ENCODE measurements at places on chromosomes 11 and 22.

DNA sequence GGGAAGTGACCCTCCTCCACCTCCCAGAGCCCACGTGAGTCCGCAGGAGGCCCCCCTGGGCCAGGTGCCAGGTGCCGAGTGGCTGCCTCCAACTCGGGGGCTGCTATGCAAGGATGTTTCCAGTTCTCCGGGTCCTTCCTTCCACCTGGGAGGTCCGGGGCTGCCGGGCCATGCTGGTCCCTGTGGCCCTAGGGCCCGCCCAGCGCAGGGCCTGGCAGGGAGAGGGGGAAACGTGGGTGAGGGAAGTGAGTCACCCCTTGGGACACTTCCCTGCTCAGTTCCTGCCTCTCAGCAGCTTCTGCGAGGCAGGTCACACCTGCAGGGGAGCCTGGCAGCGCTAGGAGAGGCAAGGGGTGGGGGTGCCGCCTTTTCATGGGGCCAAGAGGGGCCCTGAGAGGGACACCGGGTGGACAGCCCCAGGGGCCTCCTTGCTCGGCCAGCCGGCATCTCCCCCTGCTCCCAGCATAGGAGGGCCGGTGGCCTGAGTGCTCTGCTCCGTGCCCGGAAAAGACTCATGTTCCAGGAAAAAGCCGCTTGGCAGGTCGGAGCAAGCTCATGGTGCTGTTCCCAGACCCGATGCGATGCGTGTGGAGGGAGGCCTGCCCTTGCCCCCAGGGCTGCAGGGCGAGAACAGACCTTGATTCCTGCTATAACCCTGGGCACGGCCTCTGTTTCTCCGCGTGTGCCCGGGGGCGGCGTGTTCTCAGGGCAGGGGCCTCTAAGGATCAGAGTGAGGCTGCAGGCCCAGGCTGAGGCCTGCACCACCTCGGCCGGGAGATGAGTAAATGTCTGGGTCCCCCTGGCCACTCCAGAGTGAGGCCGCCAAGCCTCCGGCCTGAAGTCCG is 30.3 kb upstream of the WNT7B start:
- H3K27me3 ChIP-seq, result no peaks in the 10 kb centered on the region
- H3K27ac ChIP-seq, result no peak overlapping the region
- H3K4me3 ChIP-seq, result no peak overlapping the region
- H3K36me3 ChIP-seq, result no peaks in the 10 kb centered on the region
- DNase-seq, result no peak

DNA sequence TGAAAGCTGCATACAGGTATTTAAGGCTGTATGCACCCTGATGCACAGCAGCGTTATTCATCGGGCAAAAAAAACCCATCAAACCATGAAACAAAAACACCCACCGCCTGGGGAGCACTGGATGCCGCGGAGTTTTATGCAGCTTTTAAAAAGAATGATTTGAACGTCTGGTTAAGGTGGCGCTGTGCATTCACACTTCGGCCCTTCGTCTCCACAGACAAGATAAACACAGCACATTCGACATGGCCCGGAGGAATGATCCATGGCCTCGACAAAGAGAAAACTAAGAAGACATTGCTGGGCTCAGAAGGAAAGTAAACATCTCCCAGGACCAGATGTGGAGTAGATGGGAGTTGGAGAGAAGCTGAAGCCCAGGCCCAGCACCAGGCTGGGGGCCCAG is 40.8 kb upstream of the GAL start:
- no peaks in the 10 kb centered on the region for H3K36me3 ChIP-seq
- no peaks in the 10 kb centered on the region for H3K27me3 ChIP-seq
- H3K4me3 ChIP-seq, result no peak overlapping the region
- DNase-seq, result no peak
- no peak overlapping the region for H3K27ac ChIP-seq

GRCh38 chr11:36233204-36233603 is 56.0 kb downstream of the COMMD9 start:
- no peak for DNase-seq
- no peaks in the 10 kb centered on the region for H3K4me1 ChIP-seq
- no peak overlapping the region for H3K4me3 ChIP-seq
- no peaks in the 10 kb centered on the region for H3K36me3 ChIP-seq
- no peak overlapping the region for H3K27ac ChIP-seq

- DNase-seq, result peak; percentile 23
- peaks cover 11% of the 10 kb centered on the region for H3K36me3 ChIP-seq
- peaks cover 3% of the 10 kb centered on the region for H3K4me1 ChIP-seq
- no peaks in the 10 kb centered on the region for H3K27me3 ChIP-seq
- no peak overlapping the region for H3K27ac ChIP-seq
- H3K4me3 ChIP-seq, result no peak overlapping the region
These were observed 8.9 kb downstream of the PATL1 start for GRCh38 chr11:59659981-59660380.

DNA sequence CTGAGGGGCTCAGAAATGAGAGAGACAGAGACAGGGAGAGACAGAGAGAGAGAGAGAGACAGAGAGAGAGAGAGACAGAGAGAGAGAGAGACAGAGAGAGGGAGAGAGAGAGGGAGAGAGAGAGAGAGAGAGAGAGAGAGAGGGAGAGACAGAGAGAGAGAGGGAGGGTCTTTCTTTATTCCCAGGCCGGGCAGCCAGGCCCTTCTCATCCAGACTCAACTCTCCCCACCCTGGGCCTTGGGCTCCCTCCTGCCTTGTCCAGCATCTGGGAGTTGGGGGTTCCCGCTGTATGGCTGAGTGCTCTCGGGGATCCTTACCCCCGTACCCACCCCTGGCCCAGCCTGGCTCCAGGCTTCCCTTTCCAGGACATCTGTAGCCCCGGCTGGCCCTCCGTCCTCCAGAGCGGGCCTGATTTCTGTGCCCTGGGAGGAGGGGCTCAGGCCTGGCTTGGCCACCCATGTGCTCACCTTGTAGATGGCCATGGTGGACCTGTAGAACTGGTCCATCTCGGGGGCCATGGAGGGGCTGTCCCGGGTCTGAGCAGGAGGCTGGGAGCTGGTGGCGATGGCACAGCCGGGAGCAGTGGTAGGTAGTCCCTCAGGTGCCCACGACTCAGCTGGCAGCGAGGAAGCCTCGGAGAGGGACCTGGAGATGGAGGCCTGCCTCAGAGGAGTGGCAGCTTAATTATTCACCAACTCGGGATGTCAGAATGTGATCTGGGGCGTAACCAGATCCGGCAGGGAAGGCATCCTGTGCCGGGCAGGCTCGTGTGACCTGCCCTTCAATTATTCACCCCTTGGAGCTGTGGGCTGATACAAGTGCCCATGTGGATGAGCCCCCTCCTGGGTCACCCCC is at the start of gene BAIAP2L2:
Gene BAIAP2L2 (minus strand): TSS at position 677 of the 855 bp plus-strand sequence. CDS start 159 bp downstream, at position 518.
- H3K27ac ChIP-seq, result no peak within 1 kb of the TSS
- H3K4me1 ChIP-seq, result no peaks in the 10 kb centered on the region
- H3K27me3 ChIP-seq, result no peaks in the 10 kb centered on the region
- no peaks in the 10 kb centered on the region for H3K36me3 ChIP-seq
- no peak within 1 kb of the TSS for H3K4me3 ChIP-seq
- DNase-seq, result no peak

GRCh38 chr11:108135845-108136544 is 14.6 kb downstream of the ACAT1 start:
- H3K36me3 ChIP-seq, result no peaks in the 10 kb centered on the region
- no peak overlapping the region for H3K4me3 ChIP-seq
- H3K27me3 ChIP-seq, result no peaks in the 10 kb centered on the region
- no peak for DNase-seq

- no peak overlapping the region for H3K27ac ChIP-seq
- peak overlapping the region; percentile 30 for H3K4me3 ChIP-seq
- H3K36me3 ChIP-seq, result no peaks in the 10 kb centered on the region
These were observed 12.7 kb downstream of the BAIAP2L2 start for GRCh38 chr22:38097557-38098409.

DNA sequence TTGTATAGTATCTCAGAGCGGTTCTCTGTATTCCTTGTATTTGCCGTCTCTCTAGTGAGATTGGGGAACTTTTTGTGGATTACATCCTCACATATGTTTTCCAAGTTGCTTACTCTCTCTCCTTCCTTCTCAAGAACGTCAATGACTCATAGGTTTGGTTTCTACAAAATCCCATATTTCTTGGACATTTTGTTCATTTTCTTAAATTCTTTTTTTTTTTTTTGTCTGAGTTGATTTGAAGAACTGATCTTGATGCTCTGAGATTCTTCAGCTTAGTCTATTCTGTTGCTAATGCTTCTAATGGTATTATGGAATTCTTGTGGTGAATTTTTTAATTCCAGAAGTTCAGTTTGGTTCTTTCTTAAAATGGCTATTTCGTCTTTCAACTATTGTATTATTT is 28.4 kb upstream of the SLN start:
- no peak for DNase-seq
- H3K27ac ChIP-seq, result no peak overlapping the region
- no peaks in the 10 kb centered on the region for H3K27me3 ChIP-seq

DNA sequence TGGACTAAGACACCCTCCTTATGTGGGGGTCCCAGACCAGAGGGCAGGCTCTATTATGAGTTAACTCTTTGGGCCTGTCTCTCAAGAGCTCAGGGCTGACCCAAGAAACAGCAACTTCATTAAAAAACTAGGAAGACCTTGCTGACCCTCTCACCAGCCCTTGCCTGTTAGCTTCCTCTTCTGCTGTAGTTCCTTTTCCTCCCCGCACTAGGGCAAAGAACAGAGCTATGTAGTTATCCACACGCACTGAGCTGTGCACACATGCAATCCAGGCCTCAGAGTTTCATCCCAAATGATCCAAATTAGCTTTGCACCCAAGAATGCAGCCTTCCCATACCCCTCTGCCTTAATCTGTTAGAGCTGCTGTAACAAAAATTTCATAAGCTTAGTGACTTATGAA is 539.6 kb upstream of the CADM1 start:
- H3K4me1 ChIP-seq, result peaks cover 7% of the 10 kb centered on the region
- no peaks in the 10 kb centered on the region for H3K27me3 ChIP-seq
- H3K27ac ChIP-seq, result no peak overlapping the region
- H3K4me3 ChIP-seq, result no peak overlapping the region
- no peaks in the 10 kb centered on the region for H3K36me3 ChIP-seq

DNA sequence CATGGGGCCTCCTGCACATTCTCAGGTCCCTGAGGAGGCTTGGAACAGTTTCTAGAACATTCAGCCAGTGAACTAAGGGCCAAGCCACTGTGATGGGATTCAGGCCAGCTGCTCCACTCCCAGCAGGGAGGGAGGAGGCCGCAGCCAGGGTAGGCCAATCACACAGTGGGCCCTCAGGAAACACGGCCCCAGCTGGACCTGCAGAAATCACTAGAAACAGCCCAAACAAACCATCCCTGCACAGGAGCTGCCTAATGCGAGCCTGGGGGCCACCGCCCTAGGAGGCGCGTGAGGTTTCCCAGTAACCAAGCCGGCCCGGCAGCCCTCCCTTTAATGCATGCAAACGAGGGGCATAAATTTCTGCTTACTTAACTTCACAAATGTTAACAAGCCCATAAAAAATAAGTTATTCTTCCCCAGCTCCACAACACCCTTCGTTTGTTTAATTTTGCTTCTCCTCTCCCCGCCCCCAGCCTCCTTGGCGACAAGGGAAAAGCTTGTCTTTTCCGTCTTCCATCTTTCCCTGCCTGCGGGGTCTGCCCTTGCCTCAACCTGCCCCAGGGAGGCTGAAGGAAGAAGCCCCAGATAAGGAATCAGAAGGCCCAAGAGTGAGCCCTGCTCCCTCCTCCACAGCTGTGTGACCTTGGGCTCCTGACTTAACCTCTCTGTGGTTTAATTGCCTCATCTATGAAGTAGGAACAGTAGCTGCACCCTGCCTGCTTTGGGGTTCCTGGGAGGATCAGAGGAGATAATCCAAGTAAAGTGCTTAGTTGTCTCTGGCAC is 25.7 kb downstream of the ELFN2 start:
- no peak for DNase-seq
- no peaks in the 10 kb centered on the region for H3K4me1 ChIP-seq
- no peaks in the 10 kb centered on the region for H3K27me3 ChIP-seq
- H3K4me3 ChIP-seq, result no peak overlapping the region

DNA sequence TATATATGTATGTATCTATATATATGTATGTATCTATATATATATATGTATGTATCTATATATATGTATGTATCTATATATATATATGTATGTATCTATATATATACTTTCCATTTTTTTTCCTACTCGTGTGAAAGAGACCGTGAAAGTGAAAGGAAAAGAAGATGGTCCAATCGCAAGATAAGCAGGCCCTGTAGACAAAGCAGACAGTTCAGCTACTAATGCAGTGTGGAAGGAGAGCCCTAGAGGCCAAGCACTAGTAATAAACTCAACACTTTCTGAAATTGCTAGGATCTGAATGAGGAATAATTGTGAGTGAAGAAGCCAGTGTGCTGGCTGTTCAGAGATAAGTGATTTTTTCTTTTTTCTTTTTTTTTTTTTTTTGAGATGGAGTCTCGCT is 47.2 kb downstream of the MCHR1 start:
- no peaks in the 10 kb centered on the region for H3K36me3 ChIP-seq
- DNase-seq, result no peak
- H3K4me3 ChIP-seq, result no peak overlapping the region
- H3K4me1 ChIP-seq, result peaks cover 2% of the 10 kb centered on the region

DNA sequence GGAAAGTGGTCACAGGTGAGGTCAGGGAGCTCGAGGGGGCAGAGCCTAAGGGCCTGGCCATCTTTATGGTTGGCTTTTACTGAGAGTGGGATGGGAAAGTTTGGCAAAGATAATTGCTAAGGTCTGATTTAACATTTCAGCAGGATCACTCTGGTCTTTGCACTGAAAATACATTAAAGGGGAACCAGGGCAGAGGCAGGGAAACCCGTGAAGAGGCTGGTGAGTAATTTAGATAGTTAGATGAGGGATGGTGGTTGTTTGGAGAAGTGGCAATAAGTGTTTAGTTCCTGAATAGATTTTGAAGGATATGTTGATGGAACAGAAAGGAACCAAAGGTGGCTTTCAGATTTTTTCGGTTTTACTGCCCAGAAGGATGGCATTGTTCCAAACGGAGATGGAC is 50.8 kb downstream of the SCN3B start:
- DNase-seq, result no peak
- no peaks in the 10 kb centered on the region for H3K4me1 ChIP-seq
- peaks cover 3% of the 10 kb centered on the region for H3K36me3 ChIP-seq
- H3K27me3 ChIP-seq, result no peaks in the 10 kb centered on the region
- no peak overlapping the region for H3K27ac ChIP-seq
- no peak overlapping the region for H3K4me3 ChIP-seq

- H3K27ac ChIP-seq, result no peak overlapping the region
- H3K4me3 ChIP-seq, result no peak overlapping the region
- no peaks in the 10 kb centered on the region for H3K27me3 ChIP-seq
- no peak for DNase-seq
These were observed 126.2 kb downstream of the BCR start for GRCh38 chr22:23306438-23306921.
